ENCODE measurements at places on chromosomes 1 and 21.
A peak's percentile ranks its signal among the peaks of the same experiment; 100 is the strongest.

DNA sequence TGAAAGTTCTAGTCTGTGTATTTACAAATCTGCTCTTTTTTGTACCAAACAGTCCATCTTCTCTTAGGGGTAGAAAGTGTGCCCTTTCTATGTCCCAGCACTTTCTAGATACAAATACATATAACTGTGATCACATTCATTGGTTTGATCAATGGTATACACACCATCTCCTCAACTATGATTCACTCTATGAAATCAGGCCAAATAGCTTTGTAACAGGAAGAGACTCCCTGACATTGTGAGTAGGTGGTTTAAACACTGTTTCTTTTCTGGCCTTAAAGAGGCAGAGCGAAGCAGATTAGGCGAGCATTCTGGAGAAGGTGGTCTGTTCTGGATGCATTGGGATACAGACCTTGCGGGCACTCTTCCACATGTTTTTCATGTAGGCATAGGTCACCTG, 39.3 kb upstream of the EXOSC10 start:
- DNase-seq: no peak

DNA sequence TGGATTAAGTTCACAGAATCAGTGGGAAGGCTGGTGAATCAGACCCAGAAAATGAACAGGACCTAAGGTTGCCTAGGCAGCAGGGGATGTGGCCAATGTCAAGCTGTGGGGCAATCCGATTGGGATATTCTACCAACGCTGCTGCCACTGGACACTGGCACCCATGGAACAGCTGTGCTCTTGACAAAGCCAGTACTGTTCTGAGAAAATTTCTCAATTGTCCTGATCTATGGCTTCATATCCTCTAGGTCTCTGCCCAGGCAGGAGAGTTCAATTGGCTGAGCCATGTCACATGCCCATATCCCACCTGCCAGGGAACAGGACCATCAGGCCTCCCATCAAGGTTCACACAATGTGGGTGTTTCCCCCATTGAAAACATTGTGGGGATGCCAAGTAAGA, 6.2 kb downstream of the TACSTD2 start:
- DNase-seq: no peak

DNA sequence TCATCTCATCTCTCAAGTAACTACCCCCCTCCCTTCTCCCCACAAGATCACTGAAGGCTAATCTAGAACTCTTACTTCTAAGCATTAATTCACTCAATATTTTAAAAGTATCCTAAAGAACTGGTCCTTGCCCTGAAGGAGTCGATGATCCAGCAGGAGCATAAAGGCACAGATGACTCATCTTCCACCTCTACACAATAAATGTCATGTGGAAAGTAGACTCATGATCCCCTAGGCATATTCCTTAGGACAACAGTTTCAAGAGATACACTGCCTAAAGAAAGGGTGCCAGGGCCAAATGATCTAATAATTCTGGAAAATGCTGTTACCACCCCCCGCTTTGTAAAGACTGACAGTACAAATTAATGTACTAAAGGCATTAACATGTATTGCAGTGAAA, 85.8 kb upstream of the DIRAS3 start:
- no peak for DNase-seq

GRCh38 chr1:222644636-222644980, 26.7 kb downstream of the MIA3 start:
- DNase-seq: no peak

GRCh38 chr1:227937838-227938145, 9.9 kb downstream of the WNT9A start:
- DNase-seq: peak; percentile 38

- DNase-seq: peak; percentile 60
These were observed 646 bp upstream of the RRP15 start for GRCh38 chr1:218284377-218284916.

- DNase-seq: no peak
These were observed 73.5 kb downstream of the LRIG2 start for GRCh38 chr1:113146242-113147072.

GRCh38 chr1:233055879-233056641, 105.6 kb downstream of the NTPCR start:
- no peak for DNase-seq

- DNase-seq: no peak
These were observed 40.8 kb upstream of the GPR157 start for GRCh38 chr1:9169601-9170137.

GRCh38 chr1:162918151-162918754, 57.3 kb upstream of the CCDC190 start:
- DNase-seq: no peak

- no peak for DNase-seq
These were observed 26.8 kb downstream of the TMEM201 start for GRCh38 chr1:9615316-9616063.

DNA sequence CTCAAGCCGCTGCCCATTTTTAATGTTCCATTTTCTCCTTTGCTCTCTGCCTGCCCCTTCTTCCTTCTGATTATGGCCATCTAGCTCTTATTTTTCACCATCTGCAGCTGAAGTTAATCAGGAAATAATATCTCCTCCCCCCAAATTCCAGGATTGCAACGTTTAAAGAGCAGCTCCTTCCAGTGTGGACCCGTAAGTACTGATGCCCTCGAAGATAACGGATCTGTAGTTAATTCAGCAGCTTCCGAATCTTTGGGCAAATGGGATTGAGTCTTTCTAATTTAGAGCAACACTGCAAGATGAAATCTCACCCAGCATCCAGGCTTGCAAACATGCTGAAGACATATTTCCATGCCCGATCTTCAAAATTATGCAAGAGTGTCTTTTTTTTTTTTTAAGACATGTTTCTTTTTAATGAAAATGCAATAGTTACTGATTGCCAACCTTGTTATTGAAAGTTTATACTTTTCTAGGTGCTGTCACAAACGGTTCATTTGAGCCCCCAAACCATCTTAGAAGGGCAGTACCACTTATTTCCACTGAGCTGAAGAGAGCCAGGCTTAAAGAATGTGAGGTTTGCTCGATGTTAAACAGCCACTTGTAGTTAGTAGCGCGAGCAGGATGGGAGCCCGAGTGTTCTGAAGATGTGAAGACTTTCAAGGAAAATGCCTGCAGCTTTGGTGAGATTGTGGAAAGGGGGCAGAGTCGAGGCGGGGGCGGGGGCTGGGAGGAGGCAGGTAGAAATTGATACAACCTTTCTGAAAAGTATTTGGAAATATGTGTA, 10.9 kb upstream of the RCAN3 start:
- DNase-seq: no peak

DNA sequence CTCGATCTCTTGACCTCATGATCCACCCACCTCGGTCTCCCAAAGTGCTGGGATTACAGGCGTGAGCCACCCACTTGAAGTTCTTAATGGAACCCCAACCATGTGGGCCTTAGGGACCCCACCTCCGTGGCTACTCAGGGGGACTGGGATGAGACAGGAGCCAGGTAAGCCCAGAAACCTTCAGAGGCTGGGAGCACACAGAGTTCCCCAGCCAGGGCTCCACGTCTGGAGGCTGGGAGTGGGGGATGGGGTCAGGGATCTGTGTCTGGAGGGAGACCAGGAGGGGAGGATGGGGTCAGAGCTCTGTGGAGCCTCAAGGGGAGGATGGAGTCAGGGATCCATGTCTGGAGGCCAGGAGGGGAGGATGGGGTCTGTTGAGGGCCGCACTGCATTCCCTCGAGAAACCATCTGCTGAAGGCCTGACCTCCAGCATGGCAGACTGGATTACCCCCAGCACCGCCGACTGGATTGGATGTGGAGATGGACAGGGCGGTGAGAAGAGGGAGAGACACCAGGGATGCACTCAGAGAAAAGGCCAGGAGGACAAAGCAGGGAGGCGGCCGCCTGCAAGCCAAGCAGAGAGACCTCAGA, 2.1 kb upstream of the FTCD start:
- no peak for DNase-seq

- no peak for DNase-seq
These were observed 91.2 kb downstream of the ACTL8 start for GRCh38 chr1:17846341-17846740.

DNA sequence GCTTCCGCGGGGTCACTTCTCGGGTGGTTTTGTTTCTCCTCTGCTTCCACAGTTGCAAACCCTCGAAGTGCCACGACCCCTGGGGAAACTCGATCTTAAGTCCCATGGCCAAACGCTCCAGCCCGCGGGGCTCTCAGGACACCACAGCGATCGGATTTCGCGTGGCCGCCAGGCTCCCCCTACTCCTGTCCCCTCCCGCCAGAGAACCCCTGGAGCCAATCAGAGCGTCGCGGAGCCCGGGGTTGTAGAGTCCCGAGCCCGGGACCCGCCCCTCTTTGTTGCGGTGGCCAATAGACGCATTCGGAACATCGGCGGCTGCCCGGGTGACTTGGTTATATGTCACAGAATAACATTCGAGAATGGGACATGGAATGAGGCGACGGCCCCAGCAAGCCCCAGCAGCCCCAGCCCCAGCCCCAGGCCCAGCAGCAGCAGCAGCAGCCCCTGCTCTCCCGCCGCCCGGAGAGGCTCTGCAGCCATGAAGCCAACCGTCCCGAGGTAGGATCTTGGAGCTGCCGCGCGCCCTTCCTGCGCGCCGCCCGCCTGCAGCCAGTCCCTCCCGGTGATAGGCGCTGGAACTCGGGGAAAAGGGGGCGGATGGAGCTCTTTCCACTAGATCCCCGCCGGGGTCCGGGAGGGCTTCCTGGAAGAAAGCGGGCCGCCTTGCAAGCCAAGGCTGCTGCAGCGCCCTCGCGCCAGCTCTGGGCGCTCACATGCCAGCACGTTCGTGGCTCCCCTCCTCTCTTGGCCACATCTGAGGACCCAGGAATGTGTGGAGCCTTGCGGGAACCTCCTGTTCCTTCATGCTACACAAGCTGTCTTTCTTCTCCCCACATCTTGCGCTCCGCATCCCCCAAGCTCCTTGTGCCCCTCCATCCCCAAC, at the start of gene VASH2:
VASH2 (plus strand) TSS at position 299 of the 883 bp plus-strand sequence. CDS start 1,002 bp downstream, outside the sequence.
- DNase-seq: peak; percentile 85

DNA sequence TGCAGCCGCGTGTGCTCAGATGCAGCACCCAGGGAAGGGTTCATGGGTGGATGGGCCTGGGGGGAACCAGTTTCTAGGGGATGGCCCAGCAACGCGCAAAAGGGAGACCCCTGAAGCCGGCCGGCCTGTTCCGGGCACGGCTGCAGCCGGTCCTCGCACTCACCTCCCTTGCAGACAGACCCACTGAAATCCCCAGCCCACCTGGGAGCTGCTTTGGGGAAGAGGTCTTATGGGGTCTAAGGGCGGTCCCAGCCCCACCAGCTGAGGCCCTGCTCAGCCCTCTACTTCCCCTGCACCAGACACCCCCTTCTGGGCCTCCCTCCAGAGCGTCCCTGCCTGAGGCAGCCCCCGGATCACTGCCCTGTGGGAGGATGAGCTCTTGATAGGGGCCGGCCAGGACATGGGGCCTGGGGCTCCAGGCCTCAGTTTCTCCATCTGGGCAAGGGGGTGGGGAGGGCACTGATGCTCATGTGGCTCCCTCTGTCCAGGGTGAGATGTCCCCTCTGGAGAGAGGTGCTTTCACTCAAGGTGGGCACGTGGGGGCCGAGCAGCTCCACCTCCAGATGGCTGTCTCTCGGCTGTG, 20.0 kb upstream of the TTC34 start:
- no peak for DNase-seq

DNA sequence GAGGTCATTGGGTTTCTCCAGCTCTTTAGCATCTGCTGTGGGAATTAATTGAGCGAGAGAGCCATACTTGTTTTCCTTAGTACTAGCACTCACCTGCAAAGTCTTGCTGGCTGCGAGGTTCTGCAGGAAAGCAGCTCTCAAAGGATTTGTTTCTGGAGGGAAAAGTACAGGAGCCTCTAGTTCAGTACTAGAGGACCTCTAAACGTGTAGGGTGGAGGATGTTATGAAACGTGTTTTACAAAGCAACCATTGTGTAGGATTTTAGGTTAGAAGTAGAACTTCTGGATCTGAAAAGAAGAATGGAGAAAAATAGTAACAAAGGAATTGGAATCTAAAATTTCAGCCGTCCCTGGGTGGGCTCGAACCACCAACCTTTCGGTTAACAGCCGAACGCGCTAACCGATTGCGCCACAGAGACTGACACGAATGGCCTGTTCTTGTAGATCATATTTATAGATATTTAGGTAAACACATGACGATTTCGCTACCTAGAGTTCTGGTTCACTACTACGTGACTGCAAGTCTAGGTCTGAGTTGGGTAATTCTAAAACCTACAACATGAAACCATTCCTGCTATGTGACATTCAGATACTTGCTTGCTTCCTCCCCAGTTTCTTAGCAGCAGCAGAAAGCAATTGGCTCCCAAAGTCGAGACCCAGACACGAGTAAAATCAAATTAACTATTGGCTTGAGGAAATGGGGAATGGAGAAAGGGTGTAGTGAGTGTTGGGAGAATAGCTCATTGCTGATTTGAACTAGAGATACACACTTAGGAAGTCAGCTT, 60.2 kb upstream of the CFAP126 start:
- no peak for DNase-seq

DNA sequence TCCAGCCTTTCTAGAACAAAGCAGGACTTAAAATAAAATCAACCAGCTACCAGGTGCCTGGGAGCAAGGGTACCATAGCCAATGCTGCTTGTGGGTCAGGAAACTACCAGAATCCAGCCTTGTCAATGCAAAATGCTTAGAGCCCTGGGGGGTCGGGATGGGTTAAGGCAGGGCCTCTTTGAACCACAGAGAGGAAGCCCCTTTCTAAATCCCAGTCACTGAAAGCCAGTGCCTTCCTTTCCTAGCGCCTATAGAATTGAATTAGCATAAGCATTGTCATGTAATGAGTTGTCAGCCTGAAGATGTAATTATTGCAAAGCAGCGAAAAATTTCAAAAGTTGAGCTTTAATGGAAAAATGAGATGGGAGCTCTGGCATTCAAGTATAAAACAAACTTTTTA, 176.6 kb upstream of the DAB1 start:
- DNase-seq: no peak

GRCh38 chr1:192477630-192478029, 97.9 kb upstream of the RGS1 start:
- DNase-seq: no peak

DNA sequence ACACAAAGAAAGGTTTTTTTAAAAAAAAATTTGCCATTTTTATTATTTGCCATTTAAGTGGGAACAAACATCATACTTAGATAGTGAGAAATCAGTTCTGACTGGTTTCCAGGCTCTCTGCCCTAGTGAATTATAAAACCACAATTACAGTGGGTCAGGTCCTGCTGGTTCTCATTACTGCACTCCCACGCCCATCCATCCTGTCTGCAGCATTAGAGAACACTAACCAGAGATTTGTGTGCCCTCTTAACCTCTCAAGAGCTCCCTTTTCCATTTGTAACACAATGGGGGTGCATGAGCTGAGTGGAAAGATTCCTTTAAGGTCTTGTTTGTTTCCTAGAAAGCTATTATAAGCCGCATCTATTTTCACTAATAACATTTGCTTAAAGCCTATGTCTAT, 489.3 kb downstream of the AMY1C start:
- no peak for DNase-seq

DNA sequence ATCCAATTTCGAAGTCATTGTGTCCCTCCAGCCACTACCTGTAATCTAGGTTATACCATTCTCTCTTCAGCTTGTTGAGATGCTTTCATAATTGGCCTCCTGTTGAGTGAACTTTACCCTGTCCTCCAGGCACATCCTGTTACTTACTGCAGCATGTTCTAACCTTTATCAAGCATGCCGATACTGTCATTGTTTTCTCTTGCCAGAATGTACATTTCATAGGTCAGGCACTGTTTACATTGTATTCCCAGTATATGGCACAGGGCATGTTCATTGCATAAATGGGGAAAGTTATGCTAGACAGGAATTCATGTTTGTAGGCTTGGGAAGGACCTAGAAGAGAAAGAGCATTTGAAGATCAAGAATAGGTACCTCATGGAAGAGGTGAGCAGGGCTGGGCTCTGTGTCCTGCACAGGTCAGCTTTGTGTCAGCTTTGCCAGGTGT, 10.2 kb downstream of the CXADR start:
- no peak for DNase-seq

Measured in sciatic nerve (tissue), 2 donors.